AG08395 (cell line): ENCODE measurements at places on chromosomes 1 and 21.

- no peak for DNase-seq
Measured at GRCh38 chr1:3156936-3157335, 87.9 kb downstream of the PRDM16 start.

- peak; percentile 56 for DNase-seq
Measured at GRCh38 chr1:159867664-159868026, 5.2 kb upstream of the VSIG8 start.

- no peak for DNase-seq
Measured at GRCh38 chr1:11448373-11449099, 30.4 kb upstream of the DISP3 start.

GRCh38 chr1:199310708-199311107, 671.9 kb downstream of the PTPRC start:
- DNase-seq = no peak

DNA sequence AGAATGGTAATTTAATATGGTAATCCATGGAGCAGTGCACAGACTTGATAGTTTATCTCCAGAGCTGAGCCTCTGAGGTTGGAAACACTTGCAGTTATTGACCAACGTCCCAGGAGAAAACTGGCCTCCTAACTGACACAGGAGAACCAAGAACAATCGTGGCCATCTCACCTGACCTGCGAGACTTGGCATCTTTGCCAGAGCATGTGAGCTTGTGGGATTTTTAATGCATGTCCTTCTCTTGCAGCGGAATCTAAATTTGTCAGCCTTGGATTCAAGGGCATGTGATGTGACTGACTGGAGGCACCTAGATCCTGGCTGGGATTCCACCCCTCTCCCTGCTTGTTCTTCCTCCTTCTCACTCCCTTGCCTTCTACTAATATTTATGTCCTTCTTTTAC, 27.8 kb upstream of the SLC26A9 start:
- DNase-seq = no peak

GRCh38 chr1:225999912-226000337, 782 bp upstream of the SDE2 start:
- no peak for DNase-seq

DNA sequence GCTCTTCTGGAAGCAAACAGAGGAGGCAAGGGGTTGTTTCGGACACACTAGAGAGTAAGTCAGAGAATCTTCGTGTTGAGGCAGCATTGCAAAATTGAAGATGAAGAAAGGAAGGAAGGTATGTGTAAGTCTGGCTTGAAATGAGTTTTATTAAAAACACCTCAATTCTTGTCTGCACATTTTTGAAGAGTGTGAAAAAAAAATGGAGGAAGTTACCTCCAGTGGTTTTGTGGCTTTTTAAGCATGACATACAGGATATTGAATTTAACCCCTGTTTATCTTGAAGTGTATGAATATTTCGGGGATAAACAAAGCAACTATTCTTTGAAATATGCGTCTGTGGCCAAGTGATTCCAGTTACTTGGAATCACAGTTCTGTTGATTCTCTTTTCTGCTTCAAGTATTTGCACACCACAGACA, 203.2 kb upstream of the SGIP1 start:
- no peak for DNase-seq

DNA sequence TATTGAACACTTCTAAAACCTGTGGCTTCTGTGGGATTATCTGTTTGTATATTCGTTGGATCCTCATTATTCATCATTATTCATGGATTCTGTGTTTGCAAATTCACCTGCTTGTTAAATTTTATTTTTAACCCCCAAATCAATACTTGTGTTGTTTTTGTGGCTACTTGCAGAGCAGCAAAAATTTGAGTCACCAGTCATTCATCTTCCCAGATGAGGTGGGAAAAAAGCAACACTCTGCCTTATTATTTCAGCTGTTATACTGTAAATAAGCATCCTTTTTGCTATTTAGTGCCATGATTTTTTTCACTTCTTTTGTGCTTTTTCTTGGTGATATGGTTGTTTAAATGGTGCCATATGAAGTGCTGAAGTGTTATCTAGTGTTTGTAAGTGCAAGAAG, 56.7 kb downstream of the RASAL2 start:
- DNase-seq = no peak

DNA sequence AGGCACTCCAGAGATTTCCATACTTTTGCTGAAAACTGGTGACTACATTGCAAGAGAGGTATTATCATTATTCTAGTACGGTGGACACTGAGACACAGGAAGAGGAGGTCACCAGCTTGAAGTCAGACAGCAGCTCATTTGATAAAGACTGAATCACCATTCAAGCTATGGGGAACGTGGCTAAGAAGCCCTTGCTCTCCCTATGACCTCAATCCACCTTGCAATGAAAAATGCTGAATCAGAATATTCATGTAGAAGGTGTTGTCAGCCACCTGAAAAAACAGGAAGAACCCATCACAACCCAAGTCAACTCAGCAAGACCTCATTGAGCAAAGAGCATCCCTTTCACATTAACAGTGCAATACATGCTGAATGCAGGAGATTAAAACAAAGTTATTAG, 59.0 kb upstream of the FGGY start:
- DNase-seq = no peak
